ENCODE measurements at places on chromosomes 4 and X.

- peak; percentile 40 for DNase-seq
Observed at GRCh38 chr4:80362578-80363181, 27.1 kb downstream of the CFAP299 start.

DNA sequence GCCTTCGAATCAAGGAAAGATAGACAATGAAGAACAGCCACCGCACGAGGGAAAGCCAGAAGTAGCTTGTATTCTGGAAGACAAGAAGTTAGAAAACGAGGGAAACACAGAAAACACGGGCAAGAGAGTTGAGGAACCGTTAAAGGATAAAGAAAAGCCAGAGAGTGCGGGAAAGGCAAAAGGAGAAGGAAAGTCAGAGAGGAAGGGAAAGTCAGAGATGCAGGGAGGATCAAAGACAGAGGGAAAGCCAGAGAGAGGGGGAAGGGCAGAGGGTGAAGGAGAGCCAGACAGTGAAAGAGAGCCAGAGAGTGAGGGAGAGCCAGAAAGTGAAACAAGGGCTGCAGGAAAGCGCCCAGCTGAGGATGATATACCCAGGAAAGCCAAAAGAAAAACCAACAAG is 1.4 kb downstream of the TCEAL2 start:
- no peak for DNase-seq

DNA sequence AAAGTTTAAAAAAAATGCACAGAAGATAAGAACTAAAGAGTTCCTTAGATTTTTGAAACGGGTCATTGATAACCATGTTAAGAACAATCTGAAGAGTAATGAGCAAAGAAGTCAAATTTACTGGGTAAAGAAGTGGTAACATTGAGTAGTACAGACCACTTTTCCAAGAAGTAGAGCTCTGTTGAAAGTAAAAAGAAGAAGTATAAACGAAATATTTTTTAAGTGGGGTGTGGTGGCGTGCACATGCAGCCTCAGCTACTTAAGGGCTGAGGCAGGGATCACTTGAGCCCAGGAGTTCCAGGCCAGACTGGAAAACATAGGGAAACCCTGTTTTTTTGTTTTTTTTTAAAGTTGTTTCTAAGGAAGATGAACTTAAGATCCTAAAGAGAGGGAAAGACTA is 68.5 kb downstream of the UBA6 start:
- no peak for DNase-seq

- peak; percentile 65 for DNase-seq
Observed at GRCh38 chr4:8336412-8337075, 67.0 kb downstream of the HTRA3 start.

- DNase-seq = no peak
Observed at GRCh38 chr4:39541987-39542610, 14.9 kb upstream of the UGDH start.

DNA sequence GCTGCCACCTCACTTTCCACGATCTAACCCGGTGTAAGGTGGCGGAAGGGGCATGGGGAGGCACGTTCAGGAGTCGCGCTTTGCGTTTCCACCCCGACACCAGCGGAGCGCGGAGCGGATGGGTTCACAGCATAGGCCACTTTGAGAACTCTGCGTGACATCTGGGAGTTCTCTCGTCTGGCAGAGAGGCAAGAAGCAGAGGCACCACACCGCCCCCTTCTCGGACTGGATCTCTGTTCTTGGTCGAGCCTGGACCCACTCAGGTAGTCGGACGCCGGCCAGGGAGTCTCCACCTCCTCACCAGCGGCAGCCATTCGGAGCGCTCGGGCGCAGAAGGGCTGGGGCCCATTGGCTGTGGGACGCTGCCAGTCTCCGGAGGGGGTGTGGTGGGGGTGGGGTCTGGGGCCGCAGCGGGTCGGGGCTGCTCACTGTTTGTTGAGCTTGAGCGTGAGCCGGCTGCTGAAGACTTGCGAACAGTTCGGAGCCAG is at the start of gene DACH2:
DACH2 (plus strand) TSS at position 428 of the 488 bp plus-strand sequence.
- DNase-seq = peak; percentile 54

GRCh38 chrX:80293354-80293753 is 126.9 kb upstream of the TENT5D start:
- no peak for DNase-seq

- DNase-seq = no peak
Observed at GRCh38 chrX:40298069-40298468, 200.3 kb upstream of the BCOR start.

DNA sequence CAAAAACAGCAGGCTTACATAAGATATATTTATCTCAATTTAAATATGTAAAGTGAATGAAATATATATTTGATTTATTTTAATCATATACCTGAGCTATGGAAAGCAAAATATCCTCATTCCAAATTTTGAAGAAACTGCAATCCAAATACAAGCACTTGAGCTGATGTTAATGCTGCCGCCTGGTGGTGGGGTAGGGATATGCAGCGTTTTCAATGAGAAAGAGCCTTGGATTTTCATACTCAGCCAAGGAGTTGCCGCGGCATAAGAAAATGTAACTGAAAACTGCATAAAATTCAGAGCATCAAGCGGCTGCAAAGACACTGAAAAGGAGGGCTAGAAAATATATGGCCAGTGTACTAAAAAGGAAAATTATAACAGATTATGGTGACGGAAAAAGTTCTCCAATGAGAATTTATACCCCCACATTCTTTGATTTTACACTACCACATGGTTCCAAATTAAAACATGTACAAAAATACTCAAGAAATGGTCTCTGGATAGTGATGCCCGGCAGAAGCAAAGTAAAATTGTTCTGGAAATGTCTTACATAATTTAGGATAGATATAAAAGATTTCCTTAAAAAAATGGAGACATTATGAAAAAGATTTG is 660.3 kb upstream of the PITX2 start:
- DNase-seq = peak; percentile 68

- DNase-seq = peak; percentile 58
Observed at GRCh38 chr4:16438986-16439385, 212.7 kb upstream of the TAPT1 start.
